ELR (cell line): ENCODE measurements at places on chromosomes 16 and 17.

DNA sequence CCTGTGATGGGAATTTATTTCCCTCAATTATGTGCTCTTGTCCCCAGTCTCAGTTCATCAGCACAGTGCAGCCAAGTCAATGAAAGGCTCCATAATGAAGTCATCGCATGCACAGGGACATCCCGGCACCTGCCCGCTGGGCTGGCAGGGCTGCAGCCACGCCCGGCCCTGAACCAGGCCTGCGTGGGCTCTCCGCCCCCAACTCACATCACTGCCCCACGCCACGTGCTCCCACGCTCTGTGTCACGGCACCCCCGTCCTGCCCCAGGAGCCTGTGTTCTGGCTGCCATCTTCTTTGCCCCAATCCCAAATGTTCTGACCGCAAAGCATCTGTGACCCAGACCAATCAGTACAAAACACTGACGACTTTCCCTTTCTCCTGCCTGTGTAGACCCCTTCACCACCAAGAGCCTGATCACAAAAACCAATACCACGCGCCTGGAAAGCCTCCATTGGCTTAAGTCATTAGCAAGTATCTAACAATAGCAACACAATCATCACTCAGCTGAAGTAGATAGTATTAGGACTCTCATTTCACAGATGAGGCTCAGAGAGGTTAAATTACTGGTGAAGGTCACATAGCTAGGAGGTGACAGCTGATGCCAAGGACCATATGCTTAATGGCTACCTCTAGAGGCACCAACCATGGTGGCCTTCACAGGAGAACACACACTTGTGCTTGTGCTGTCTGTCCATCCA, 202.5 kb downstream of the ZFHX3 start:
- no peak for DNase-seq

DNA sequence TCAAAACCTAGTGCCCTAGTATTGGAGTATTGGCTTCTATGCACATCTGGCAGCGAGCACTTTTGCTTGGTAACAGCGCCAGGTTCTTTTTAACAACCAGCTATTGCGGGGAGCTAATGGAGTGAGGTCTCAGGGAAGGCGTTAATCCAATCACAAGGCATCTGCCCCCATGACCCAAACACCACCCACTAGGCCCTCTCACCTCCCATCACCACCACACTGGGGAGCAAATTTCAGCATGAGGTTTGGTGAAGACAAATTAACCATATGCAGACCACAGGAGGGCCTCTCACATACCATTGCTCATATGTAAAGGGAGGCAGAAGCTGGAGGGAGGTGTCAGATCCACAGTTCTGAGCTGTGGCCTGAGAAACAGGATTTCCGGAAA, 893 bp upstream of the ODF4 start:
- no peak for DNase-seq

- peak; percentile 17 for DNase-seq
Measured at GRCh38 chr17:64457156-64457555, 8.2 kb downstream of the MILR1 start.

DNA sequence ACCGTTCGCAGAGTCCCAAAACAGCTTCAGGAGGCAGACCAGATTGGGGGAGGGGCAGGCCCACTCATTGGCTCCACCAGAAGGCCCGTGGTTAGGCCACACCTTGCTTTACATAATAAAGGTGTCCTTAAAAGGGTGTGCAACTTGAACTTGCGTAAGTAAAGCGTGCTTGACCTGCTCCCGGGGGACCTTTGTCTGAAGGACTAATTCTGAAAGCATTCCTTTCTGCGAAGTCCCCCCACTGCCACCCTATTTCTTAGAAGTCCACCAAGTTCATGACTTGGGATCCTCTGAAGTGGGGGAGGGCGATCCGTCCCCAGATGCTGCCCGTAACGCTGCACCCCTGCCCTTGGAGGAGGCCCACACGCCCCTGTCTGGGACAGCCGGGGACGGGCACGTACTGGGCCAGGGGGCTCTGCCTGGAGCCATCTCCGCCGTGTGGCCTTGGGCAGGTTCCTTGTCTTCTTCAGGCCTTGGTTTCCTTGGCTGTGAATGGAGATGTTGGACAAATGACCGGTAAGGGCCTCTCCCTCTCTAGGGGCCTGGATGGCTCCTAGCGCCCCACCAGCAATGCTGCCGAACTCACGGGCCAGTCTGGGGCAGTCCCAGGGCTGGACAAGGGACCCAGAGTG, 823 bp upstream of the ZNF469 start:
- DNase-seq: no peak

- no peak for DNase-seq
Measured at GRCh38 chr16:67805718-67806427, 487 bp downstream of the RANBP10 start.

DNA sequence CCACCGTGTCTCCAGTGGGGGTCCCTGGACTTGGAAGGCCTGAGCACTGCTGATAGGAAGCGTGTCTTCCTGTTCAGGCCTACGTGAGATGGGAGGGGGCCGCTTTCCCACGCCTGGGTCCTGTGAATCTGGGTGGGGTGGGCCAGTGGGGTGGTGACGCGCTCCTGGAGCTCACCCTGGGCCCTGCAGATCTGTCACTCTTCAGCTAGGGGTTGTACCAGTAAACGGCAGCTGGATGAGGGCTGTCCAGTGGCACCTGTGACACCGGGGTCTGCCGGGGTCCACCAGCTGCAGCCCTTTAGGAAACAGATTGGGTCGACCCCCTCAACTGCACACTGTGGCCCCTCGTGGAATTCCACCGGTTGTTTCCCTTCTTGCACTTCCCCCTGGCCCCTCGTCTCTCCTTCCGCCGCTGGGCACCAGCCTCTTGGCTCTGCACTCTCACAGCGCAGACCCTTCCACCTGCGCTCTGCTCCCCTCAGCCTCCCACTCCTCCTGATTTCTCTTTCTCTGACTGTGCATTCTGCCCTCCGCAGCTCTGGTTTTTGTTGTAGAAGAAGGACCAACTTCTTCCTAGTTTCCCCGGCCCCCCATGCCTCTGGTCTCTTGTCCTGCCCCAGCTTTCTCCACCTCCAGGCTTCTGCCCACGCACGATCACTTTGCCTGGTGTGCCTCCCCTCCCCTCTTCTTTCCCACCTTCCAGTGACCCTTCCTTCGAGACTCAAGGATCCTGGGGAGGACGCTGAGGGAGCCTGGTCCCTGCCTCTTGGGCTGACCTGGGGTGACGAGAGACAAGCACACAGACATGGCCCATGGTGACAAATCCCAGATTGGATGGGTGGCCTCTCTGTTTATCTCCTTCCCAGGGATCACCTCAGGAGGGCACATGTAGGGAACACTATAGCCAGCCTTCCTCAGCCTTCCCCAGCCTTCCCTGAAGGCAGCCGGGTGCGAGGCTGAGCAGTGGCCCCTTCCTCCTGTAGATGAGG, 4.8 kb downstream of the MRC2 start:
- no peak for DNase-seq

DNA sequence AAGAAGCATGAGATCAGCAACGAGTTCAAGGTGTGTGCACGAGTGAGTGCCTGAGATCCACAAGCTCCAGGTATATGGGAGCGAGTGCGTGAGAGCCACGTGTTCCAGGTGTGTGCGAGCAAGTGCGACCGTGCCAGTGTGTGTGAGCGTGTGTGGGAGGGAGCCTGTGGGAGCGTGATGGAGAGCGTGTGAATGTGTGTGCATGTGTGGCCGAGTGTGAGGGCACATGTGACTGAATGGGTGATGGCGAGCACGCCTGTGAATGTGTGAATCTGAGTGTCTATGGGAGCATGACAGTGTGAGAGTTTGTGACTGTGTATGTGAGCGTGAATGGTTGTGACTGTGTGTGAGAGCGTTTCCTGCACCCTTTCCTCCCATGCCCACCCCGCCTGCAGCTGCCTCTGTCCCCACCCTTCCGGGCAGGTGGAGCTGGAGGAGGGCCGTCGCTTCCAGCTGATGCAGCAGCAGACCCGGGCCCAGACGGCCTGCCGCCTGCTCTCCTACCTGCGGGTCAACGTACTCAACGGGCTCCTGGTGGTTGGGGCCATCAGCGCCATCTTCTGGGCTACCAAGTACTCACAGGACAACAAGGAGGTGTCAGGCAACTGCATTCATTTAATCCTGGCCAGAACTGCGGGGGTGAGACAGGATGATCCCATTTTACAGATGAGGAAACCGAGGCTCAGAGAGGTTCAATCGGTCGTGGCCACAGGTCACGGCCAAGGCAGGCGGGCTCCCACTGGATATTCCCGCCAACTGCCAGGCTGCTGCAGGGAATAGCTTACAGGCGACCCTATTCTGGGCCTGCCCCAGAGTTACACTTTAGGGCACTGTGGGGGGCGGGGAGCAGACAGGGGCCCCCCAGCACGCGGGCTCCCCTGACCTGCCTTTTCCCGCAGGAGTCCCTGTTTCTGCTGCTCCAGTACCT, 3.7 kb downstream of the TMC8 start:
- DNase-seq: peak; percentile 59
